Cortex of kidney (tissue), 1 donor: ENCODE measurements at places on chromosomes 1 and 21.

DNA sequence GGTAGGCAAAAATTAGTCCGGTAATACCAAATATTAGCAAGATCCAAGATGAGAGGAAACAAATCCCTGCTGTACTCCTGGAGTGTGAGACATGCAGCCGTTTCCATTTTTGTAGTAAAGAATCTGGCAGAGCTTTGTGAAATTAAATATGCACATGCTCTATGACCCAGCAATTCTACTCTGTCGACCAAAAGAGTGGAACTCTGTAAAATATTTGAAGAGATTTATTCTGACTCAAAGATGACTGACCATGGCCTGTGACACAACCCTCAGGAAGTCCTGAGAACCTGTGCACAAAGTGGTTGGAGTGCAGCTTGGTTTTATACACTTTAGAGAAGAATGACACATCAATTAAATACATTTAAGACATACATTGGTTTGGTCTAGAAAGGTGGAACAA is 16.2 kb downstream of the HAX1 start:
- DNase-seq, result no peak

DNA sequence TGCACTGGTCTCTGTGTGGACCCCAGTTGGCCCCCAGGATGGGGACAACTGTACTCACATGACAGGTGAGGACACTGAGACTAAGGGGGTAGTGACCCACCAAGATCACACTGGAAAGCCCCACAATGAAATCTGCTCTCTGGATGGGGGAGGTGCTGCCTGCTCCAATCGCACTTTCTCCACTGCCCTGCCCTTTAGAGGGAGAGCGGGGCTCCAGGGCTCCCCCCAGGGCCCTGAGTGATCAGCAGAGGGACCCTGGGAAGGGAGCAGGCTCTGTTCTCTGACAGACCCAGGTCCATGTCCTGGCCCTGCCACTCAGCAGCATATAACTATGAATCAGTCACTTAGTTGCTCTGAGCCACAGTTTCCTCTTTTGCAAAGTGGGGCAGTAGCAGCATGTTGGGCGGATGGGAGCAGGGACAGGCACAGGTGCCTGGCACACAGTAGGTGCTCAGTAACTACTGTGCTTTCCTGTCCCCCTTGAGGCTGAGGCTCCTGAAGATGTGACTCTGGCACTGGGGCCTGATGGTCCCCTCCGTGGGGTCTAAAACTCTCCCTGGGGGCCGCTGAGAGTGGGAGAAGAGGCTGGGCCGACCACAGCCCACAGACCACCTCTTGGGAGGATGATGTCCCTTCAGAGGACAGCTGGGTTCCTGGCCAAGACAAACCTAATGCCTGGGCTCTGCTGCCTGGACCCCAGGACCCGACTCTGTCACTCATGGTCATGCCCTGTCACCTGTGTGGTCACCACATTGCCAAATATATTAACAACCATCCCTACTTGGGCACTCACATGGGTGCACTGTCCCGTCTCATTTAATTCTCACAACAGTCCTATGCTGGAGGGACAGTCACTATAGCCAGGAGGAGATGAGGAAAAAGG is 222.7 kb downstream of the PTPRU start:
- no peak for DNase-seq

- DNase-seq, result no peak
Measured at GRCh38 chr1:221961532-221962292, 219.8 kb upstream of the DUSP10 start.

DNA sequence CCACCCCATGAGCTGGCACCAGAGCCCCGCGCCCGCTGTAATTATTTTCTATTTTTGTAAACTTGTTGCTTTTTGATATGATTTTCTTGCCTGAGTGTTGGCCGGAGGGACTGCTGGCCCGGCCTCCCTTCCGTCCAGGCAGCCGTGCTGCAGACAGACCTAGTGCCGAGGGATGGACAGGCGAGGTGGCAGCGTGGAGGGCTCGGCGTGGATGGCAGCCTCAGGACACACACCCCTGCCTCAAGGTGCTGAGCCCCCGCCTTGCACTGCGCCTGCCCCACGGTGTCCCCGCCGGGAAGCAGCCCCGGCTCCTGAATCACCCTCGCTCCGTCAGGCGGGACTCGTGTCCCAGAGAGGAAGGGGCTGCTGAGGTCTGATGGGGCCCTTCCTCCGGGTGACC is 19.1 kb downstream of the RNF223 start:
- no peak for DNase-seq

DNA sequence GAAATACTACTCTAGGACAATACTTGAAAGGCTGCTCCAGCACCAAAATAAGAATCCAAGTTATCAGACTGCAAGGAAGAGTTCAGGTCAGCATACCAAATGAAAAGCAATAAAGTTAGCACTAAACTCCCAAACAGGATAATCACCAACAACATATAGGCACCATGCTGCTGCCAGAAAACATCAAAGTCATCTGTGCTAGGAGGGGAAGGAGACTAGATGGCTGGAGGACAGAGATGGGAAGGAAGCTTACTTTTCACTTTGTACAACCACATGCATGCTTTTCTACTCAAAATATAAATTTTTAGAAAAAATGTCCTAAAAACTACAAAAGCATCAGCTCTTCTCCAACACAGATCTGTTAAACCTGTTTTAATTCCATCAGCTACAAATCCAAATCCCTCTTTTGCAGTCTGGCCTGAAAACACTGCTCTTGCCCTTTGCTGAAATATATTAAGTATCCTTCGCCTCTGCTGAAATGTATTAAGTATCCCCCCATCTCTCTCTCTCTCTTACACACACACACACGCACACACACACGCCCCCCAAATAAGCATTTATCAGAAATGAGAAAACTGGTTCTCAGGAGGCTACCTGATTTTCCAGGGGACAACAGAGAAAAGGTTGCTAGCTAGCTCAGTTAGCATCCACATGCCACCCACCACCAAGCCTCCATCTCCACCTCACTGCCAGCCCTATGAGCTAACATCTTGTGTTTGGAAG is 1.5 kb downstream of the GATAD2B start:
- no peak for DNase-seq

DNA sequence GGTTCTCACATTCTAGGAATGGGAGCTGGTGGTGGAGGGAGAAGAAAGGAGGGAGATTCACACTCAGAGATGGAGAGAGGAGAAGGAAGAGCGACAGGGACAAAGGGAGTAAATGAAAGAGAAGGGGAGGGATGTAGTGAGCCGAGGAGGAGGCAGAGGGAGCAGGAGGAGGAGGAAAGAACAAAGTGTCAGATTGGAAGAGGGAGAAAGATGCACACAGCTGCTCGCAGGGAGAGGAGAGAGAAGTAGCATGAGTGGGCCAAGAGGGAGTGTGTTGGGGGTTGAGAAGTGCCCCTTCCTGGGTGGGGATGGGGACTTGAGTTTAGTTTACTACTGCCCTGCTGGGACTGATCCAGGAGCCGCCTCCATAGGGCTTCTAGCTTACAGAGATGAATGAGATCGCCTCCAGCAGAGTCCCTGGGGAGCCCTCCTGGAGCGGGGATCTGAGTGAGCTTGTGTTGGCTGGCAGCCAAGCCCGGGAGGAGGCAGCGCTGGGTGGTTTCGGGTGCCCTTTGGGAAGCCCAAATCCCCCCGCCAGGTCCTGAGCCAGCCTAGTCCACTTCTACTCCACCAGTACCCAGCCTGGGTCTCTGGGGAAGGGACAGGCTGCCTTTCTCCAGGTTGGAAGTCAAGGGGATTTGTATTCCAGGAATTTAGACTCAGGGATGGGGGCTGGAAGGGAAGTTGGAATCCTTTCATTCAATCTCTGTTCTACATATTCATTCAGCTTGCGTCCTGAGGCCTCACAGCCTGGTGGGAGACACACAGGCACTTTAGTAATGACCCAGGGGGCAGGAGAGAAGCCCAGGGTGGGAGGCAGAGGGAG is 20.9 kb downstream of the PTPRU start:
- no peak for DNase-seq

- no peak for DNase-seq
Measured at GRCh38 chr1:118021668-118022067, 92.1 kb downstream of the WDR3 start.

- DNase-seq, result no peak
Measured at GRCh38 chr1:152806576-152806975, at the start of gene LCE1C. Gene LCE1C, minus strand, starts transcription at chr1:152806651. Its CDS starts 1,173 bp downstream, at chr1:152805478.

DNA sequence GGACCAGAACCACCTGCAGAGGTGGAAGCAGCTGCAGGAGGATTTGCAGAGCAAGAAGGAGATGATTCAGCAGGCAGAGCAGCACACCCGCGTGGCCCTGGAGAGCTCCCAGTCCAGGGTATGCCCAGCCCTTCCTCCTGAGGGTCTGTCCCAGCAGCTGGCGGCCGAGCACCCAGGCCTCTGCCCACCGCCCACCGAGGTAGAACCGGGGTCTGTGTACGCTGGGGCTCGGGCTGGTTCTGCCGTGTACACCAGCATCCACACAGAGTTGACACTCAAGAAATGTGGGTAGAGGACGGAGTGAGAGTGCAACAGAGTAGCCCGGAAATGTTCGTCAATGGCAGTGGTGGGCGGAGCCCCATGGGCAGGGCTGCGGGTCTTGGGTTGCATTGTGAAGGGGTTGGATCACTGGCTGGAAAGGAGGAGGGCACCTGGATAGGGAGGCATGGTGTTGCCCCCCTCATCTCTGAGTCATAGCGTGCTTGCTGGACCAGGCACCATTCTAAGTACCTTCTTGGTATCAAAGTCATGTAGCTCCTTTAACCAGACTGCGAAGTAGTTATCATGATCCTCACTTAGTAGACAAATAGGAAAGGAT is 5.1 kb upstream of the SMIM1 start:
- DNase-seq, result no peak

- no peak for DNase-seq
Measured at GRCh38 chr1:8127171-8127641, 101.1 kb upstream of the ERRFI1 start.

GRCh38 chr1:37947364-37947763 is 511 bp upstream of the INPP5B start:
- DNase-seq, result no peak

- DNase-seq, result no peak
Measured at GRCh38 chr1:200899451-200899915, 4.8 kb downstream of the INAVA start.

- no peak for DNase-seq
Measured at GRCh38 chr1:32063261-32063681, 9.5 kb upstream of the TMEM39B start.

GRCh38 chr1:179323436-179323835 is 29.8 kb downstream of the SOAT1 start:
- no peak for DNase-seq

- DNase-seq, result no peak
Measured at GRCh38 chr1:7460807-7461206, 310.3 kb upstream of the VAMP3 start.

- no peak for DNase-seq
Measured at GRCh38 chr1:97647776-97648175, 273.1 kb downstream of the DPYD start.

GRCh38 chr1:237261198-237261597 is 219.2 kb downstream of the RYR2 start:
- no peak for DNase-seq

DNA sequence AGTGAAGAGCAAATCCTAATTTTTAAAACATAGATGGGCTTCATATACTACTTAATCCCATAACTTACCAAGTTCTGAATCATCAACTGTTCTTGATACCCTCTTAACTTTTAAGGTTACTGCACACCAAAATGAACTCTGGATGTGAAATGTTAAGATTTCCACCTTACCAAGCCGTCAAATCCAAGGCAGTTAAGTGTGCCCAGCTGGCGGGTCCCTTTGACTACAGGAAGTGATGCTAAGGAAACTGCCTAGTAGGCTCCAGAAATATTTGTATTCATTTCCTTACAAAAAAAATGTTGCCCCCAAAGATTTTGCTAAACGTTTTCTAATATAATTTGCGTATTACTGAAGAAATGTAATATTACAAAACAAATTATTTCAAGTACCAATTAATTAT is 10.7 kb downstream of the NRIP1 start:
- no peak for DNase-seq

DNA sequence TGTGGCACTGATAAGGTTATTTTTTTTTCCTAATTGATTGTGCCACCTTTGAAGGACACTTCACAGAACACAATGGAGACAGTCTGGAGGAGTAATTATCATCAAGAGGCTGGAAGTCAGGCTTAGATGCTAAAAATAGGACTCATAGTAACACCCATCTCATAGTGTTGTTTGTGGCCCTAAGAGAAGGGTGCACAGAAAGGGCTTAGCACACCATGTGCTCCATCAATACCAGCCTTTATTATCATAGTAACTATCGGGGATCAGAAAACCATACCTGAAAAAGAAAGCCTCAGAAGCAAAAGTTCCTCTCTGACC is 11.9 kb downstream of the NIPAL3 start:
- DNase-seq, result no peak

DNA sequence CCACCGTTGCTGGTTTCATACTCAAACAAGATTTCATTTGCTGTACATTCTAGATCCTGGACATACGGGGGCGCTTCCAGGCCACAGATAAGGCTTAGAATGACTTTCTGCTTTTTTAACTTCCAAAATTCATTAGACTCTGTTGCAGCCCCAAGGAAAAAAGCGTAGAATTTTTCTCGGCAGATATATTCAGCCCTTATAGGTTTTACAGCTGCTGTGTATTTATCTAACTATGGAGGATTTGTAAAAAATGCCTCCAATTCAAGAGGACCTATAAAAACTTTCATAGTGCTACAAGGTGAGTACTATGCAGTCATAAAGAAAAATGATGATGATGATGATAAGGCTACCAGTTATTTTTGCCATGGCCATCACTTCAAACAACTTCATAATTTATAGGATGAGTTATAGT is 51.6 kb downstream of the SLC30A10 start:
- DNase-seq, result no peak

- no peak for DNase-seq
Measured at GRCh38 chr1:63135801-63136200, 186.6 kb upstream of the FOXD3 start.

GRCh38 chr1:178324003-178324402 is 172.8 kb downstream of the CLEC20A start:
- no peak for DNase-seq

DNA sequence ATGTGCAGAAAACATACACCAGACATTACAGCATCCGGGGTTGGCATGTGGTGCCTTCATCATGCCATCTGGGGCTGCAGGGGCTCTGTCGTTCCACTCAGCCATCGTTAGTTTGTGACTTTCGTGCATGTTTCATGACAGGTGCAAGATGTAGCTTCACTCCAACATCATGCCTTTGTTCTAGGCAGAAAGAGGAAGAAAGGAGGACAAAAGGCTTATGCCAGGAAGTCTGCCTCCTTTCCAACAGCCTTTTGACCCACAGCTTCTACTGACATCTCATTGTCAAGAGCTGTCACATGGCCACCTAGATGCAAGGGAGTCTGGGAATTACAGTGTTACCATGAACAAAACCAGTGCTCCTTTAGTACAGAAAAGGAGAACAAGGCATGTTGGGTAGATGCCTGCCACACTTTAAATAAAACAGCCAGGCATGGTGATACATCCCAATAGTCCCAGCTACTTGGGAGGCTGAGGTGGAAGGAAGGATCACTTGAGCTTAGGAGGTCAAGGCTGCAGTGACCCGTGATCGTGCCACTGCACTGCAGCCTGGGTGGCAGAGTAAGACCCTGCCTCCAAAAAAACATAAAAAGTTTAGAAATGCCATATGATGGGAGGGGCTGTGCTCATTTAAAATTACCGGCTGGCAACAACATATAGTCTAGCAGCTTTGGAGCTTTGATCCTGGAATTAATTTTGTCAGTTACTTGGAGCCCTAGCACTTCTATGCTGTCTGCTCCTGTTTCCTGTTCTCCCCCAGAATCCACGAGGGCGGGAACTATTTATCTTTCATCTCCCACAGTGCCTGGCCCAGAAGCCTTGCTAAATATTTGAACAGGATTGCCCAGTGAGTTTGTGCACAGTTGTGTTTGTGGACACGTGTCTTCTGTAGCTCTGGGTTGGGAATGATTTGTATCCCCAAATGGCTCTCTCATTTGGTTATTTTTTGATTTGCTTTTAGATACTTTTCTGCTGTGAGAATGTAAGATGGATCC is 7.4 kb downstream of the DOP1B start:
- no peak for DNase-seq
